C1 segment of cervical spinal cord (tissue), 14 donors: ENCODE measurements at places on chromosomes 12 and 14.
A peak's percentile ranks its signal among the peaks of the same experiment; 100 is the strongest.

GRCh38 chr12:12081836-12082497 is 11.2 kb downstream of the BCL2L14 start:
- no peak for DNase-seq

DNA sequence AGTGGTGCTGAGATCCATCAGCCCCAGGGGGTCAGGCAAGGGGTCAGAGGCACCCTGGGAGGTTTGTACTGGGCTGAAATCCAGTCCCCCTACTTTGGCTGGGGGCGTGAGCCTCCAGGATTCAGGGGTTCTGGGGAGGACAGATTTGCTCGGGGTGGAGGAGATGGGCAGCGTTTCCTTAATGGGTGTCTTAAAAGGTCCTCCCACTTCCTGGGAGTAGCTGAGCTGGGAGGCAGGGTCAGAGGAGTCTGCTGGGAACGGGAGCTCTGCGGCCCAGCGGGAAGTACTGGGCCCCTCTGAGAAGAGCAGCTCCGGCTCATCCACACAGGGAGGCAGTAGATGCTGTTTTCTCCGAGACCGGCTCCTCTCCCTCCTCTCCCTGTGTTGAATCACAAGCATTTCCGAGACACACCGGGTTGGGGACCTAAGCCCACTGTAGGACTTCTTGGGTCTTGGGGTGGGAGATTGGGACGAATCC is 2.1 kb upstream of the TEX52 start:
- no peak for DNase-seq

DNA sequence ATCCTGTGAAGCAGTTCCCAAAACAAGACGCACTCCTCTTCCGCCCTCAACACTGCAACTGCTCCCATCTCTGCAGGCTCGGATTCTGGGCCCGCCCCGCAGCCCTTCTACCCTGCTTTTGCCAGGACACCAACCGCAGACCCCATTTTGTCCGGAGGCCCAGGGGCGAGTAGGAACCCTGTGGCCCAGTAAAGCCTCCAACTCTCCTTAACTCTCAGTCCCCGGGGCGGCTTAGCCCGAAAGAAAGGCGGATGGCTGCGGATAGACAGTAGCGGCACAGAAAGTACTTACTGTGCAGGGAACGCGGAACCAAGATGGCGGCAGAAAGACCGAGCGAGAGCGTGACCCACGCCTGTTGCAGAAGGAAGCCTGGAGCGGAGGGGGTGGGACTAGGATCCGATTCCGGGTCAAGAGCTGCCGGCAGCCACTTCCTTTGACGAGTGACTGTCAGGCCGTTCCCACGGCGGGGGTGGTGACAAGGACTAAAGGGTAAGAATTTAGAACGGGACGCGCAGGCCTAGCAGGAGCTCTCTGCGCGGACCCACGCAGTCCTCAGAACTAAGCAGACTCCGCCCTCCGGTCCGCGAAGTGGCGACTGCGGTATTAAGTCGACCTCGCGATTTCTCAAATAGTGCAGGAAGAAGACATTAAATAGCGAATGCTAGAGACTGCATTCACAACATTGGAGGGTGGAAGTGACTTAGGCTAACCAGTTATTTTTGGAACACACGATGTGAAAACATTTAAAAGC is at the start of gene NACA:
Gene NACA, minus strand, starts transcription at position 328 of the 751 bp plus-strand sequence. CDS start 778 bp downstream, outside the sequence.
- DNase-seq: peak; percentile 94

- no peak for DNase-seq
Measured at GRCh38 chr14:62957562-62957961, 87.7 kb downstream of the KCNH5 start.

DNA sequence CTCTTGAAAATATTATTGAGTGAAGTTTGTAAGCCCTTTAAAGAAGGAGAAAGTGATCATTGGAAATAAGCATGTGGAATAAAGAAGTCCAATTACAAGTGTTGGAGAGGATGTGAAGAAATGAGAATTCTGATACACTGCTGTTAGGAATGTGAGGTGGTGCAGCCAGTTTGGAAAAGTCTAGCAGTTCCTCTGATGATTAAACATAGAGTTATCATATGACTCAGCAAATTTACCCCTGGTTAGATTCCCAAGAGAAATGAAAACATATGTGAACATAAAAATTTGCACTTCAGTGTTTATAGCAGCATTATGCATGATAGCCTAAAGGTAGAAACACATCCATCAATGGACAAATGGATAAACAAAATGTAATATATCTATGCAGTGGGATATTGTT is 319.9 kb downstream of the AEBP2 start:
- DNase-seq: no peak

DNA sequence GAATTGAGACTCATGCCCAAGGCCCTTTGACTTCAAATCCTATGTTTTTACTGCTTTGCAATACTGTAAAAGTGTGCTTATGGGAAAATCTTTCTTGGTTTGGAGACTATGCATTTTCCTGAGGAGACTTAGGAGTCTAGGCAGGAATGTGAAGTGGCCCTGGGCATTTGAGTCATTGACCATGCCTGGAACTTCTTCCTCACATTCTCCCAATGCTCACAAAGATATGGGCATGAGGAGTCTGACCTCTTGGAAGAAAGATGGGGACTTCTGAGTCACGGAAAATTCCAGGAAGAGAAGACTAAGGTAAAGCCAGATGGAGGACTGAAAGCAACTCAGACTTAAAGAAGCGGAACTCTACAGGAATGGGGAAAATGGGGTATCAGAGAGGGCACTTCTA is 38.2 kb upstream of the ZNF641 start:
- DNase-seq: no peak

DNA sequence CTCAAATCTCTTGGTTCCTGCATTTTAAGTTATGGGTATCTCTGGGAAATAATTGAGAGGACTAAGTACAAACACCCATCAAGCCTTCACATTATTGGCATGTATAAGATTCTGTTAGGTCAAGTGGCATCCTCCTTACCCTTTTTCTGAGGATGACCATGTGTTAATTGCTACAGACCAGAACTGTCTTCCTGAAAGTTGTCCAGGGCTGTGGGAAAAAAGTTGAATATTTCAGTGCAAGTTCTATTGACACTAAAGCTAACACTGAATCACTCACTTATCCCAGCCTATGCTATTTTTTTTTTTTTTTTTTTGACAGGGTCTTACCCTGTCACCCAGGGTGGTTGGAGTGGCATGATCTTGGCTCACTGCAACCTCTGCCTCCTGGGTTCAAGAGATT is 130.1 kb upstream of the HIF1A start:
- DNase-seq: no peak

GRCh38 chr12:101166866-101167265 is 43.2 kb downstream of the SLC5A8 start:
- DNase-seq: no peak

- DNase-seq: no peak
Measured at GRCh38 chr12:59087691-59088090, 167.4 kb upstream of the LRIG3 start.

GRCh38 chr12:58819985-58820384 is 100.3 kb downstream of the LRIG3 start:
- DNase-seq: no peak

DNA sequence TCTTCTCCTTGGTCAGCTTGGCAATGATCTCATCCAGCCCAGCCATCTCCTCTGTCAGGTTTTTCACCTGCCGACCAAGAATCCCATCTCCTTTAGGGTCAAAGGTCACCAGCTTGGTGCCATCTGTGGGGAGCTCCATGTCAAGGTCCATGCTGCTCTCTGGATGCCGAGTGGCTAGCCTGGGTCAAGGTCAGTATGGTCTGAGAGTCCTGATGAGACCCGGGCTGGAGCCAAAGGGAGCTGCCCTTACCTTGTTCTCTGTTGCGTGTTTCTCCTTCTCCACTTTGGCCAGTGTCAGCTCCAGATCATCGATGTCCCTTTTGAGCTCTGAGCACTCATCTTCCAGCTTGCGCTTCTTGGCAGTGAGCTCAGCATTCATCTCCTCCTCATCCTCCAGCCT is 11.8 kb downstream of the MYH7 start:
- DNase-seq: no peak

DNA sequence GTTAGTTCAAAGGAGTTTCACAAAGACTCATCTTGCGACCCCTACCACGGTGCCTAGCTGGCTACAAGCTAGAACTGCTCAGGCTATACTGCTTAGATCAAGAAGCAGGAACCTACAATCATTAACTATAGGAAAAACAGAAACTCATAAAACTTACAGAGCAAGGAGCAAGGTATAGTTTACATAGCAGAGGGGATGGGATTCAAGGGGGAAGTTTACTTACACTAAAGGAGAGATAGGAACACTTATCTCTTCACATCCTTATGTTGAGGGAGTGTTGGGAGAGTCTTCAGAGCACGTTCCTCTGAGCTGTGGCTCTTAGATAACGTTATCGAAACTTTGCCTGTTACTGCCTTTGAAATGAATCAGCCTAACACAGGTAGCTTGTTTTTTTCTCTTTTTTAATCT is 58.1 kb downstream of the FSCB start:
- no peak for DNase-seq

- no peak for DNase-seq
Measured at GRCh38 chr12:120842595-120842994, 61.6 kb downstream of the SPPL3 start.

DNA sequence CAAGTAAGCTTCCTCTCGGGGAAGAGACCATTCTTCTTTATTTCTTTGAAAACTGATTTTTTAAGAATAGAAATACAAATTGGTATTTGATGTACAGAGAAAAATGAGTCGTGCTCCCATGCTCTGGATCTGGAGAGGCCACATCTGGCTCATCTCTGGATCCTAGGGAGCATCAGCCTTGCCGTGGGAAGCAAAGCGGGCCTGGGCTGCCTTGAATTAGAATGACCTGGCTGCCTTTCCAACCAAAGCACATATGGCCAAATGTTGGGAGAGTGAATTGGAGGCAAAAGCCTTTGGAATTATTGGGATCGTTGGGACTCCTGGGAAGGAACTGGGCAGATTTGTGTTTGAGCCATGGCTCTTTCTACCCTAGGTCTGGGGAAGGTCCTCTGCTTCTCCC is 80.0 kb downstream of the SLC25A47 start:
- DNase-seq: no peak

- no peak for DNase-seq
Measured at GRCh38 chr12:2338991-2339431, 286.2 kb downstream of the CACNA1C start.

DNA sequence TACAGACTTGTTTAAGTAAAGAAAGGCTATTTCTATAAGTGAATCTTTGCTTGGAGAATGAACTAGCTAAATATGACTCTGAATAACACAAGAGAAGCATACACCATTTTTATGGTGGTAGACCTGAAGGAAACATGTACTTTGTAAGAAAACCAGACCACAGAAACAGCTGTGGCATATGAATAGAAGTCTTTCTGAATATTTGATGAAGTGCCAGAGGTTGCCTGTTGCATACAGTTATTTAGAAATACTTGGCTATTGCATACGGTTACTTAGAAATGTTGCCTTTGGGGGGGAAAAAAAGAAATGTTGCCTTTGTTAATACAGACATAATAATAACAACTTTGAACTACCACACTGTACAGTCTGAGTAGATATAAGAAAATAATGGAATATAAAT is 16.8 kb upstream of the LEMD3 start:
- no peak for DNase-seq

DNA sequence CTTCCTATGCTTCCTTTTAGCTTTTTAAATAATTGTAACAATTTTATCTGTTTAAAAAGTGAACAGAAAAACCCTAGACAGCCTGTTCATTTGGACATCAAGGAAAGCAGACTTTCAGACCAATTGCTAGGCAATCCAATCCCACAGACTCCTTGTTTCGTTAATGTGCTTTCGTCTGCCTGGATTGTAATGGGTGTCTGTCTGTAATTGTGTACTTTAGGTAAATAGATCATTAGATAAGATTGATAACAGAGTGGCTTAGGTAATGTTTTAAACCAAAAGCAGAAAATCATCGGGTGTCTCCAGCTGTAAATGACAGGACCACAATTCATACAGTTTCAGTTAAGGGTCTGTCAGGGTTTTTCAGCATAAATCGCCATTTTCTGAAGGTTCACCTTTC is 19.6 kb downstream of the CCDC60 start:
- DNase-seq: no peak

- no peak for DNase-seq
Measured at GRCh38 chr12:45827974-45828373, 98.5 kb downstream of the ARID2 start.

- no peak for DNase-seq
Measured at GRCh38 chr14:96102081-96102856, 63.1 kb downstream of the C14orf132 start.

GRCh38 chr14:99137913-99138571 is 134.0 kb downstream of the BCL11B start:
- DNase-seq: no peak

DNA sequence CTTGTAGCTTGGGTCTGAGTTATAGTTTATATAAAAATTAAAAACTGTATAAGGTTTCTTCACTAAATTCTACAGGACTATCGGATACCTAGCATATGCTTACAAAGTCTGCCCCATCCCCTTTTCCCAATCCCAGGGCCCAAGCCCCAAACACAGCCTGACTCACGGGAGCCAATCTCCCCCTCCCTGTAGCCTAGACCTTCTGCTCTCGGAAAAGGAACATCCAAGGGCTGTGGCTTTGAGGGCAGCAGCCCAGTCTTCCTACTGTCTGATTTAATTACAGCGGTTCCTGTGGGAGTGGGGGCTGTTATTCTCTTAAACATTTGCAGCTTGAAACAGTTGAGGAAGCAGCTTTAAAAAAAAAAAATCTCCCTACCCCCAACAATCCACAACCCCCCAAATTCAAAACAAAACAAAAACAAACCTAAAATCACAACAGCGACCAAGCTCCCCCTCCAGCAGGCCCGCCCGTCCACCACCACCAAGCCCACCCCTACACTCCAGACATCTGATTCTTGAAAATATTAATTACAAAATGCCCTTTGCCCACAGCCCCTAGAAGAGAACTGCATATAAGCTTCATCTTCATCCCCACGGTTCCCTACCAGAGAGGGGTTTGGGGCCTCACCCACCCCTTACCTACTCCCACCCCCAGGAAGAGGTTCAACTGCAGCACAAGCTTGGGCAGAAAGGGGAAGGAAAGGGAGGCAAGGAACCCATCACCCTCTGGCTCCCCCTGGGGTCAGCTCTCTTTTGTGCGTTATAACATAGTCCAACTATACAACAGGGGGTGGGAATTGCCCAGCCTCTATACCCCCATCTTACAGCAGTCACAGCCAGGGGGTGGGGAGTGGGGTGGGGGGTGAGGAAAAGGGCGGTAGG is 1.1 kb upstream of the PRKAG1 start:
- DNase-seq: no peak

DNA sequence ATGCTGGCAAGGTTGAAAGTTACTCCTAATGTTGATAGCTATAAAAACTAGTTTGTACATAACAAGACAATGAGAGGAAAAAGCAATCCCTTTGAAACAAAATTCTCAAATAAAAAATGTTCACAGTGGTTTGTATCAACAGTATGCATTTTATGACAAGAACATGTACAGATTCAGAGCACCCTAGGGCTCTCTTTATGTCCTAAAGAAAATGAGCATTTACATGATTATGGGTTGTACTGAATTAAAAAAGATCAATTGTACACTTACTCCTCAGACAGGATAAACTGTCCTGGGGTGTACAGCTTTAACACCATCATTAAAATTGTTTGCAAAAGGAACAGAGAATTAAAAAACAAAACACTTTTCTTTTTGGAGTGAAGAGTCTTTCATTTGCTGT is 22.2 kb downstream of the PPP1CC start:
- no peak for DNase-seq
